ENCODE measurements at places on chromosomes 6 and 20.

GRCh38 chr20:5606350-5606749, 143.9 kb upstream of the SHLD1 start:
- H3K4me1 ChIP-seq: peaks cover 78% of the 10 kb centered on the region
- peaks cover 12% of the 10 kb centered on the region for H3K36me3 ChIP-seq
- peak overlapping the region; percentile 24 for H3K27ac ChIP-seq
- H3K4me3 ChIP-seq: peak overlapping the region; percentile 93
- H3K27me3 ChIP-seq: no peaks in the 10 kb centered on the region

DNA sequence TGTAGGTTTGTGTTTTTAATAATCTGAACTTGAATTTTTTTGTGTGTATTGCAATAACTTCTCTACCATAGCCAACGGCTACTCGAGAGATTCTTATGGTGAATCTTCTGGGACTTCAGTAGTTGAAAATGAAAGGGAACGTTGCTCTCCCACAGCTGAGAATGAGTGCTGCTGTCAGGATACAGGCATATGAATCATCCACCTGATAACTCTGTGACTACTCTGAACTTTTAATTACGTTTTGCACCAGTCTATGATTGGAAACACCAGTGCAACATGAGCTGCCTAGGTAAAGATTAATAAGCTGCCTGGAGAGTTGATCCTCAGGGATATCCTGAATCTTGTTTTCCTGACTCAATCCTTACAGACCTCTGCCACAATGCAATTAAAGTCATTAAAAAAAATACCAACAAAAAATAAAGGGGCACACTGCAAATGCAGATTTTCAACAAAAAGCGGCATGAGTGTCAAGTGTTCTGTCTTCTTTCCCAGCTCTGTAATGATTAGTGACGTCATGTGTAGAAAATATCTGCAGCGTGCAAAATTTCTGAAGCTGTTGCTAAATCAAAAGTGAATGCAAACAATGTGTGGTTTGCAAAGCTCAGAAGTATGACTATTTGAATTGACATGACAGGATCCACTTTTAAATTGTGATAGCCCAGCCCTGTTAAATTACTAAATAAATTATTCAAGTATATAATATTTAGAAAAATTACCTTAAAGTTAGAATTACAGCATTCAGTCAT, 432.2 kb downstream of the HTR1B start:
- no peaks in the 10 kb centered on the region for H3K36me3 ChIP-seq
- no peaks in the 10 kb centered on the region for H3K4me1 ChIP-seq
- no peak overlapping the region for H3K27ac ChIP-seq
- no peak overlapping the region for H3K4me3 ChIP-seq

DNA sequence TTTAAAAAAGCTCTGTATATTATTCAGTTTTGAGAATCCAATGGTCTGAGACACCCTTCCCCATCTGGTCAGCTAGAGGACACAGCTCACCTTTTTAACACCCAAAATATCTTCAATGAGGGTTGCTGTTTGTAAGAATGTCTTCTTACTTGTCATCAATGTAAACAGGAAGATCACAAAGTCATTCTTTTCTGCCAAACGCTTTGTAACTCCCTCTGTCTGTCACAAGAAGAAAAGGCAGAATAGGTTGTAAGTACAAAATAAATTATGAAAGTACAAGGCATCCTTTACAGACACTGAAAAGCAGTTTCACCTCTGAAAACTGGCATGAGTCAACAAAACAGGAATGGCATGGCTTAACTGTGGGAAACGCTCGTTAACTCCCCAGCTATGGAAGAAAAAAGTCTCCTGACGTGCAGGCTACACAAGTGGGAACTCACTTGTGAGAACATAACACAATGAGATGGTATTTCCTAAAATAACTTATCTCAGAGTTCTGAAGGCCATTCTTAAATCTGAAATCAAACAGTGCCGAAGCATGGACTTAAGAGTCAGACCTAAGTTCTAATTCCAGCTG, 42.7 kb downstream of the TRPC4AP start:
- no peaks in the 10 kb centered on the region for H3K27me3 ChIP-seq
- no peak overlapping the region for H3K4me3 ChIP-seq
- DNase-seq: no peak
- H3K27ac ChIP-seq: no peak overlapping the region

GRCh38 chr6:139271056-139271455, 20.7 kb downstream of the TXLNB start:
- H3K27me3 ChIP-seq: no peaks in the 10 kb centered on the region
- H3K4me3 ChIP-seq: no peak overlapping the region
- no peak overlapping the region for H3K27ac ChIP-seq
- H3K4me1 ChIP-seq: peaks cover 4% of the 10 kb centered on the region
- DNase-seq: no peak
- H3K36me3 ChIP-seq: peaks cover 9% of the 10 kb centered on the region

DNA sequence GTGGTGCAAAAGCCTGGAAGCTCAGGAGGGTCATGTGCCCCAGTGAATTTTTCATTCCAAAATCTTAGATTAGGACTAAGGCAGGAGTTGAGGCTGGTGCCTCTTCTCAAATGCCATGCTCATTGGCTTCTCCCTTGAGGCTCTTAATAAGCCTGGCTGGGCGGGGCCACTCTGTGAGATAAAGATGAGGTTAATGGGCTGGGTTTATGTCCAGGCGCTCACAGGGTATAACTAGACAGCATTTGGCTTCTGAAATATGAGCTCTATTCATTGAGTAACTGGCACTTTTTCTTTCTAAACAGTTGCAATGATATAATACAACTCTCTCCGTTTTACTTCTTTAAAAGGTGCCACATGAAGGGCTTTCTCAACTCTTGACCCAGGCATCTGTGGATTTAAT, 156.3 kb downstream of the SCML4 start:
- H3K27me3 ChIP-seq: no peaks in the 10 kb centered on the region
- H3K4me3 ChIP-seq: no peak overlapping the region
- H3K27ac ChIP-seq: no peak overlapping the region
- peaks cover 6% of the 10 kb centered on the region for H3K4me1 ChIP-seq
- H3K36me3 ChIP-seq: no peaks in the 10 kb centered on the region
- DNase-seq: no peak

DNA sequence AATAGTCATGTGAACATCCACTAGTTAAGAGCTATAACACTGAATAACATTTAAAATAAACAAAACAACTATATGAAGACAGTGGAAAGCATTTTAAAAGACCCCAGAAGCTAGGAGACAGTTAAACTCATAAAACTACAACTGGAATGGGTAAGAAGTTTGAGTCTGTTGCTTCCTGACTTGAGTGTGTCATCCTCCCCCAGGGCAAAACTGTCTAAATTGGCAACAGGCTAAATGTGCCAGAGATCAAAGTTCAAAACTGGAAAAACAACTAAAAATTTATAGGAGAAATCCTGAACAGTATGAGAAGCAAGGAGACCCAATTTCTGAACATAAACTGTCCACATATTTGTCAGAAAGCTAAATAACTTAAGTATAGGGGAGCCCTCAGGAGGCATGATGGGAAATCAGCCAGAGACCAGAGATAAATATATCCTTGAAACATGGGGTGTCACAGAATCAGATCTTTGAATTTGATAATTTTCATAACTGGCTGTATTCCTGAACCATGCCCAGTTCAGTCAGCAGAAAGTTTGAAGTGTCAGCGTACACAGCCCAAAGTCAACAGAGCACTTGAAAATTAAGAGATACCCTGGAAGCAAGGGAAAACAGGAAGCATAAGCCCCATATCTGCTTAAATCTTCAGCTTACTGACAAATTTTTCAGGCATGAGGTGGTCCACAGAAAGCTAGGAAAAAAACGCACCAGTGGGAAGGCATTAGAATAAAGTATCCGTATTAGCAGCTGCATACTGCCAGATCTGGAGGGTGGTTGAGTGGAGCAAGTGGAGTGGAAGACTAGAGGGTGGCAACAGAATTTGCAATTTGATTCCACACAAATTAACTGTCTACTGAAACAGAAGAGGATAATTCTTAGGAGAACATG, 516.1 kb upstream of the MAN1A1 start:
- no peak overlapping the region for H3K27ac ChIP-seq
- H3K4me3 ChIP-seq: no peak overlapping the region
- no peak for DNase-seq
- H3K4me1 ChIP-seq: no peaks in the 10 kb centered on the region
- peaks cover 6% of the 10 kb centered on the region for H3K36me3 ChIP-seq

DNA sequence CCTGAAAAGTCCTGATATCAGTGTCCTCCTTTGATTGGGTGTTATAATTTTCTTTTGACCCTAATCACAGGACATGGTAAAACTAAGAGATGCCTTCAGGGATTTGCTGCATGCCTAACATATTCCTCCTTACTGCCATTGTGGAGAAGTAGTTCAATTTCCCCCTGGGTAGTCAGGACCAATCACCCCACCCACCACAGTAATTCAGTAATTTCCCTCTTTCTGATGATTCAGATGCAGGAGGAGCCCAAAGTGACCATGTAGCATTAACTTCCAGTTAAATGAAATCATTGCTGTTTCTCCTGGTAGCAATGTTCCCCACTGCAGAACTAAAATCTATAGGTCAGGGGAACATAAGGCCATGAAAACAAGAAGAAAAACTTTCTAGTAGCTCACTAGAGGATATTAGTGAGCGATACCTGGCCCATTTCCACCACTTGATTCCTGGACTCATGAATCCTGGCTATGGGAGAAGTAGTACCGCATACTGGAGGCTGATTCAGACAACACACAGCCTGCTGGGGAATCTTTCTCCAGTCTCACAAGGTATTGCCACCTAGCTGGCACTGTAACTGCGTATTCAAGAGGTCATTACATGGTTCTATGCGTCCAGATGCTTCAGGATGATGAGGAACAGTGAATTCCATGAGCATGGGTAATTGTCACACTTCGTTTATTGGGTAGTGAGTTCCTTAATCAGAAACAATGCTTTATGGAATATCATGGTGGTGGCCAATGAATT, 561.2 kb downstream of the HAO1 start:
- no peak overlapping the region for H3K4me3 ChIP-seq
- no peaks in the 10 kb centered on the region for H3K27me3 ChIP-seq
- H3K27ac ChIP-seq: no peak overlapping the region
- no peak for DNase-seq
- H3K4me1 ChIP-seq: no peaks in the 10 kb centered on the region
- no peaks in the 10 kb centered on the region for H3K36me3 ChIP-seq

GRCh38 chr20:52812231-52812847, 159.8 kb upstream of the TSHZ2 start:
- no peak for DNase-seq
- H3K36me3 ChIP-seq: no peaks in the 10 kb centered on the region
- no peak overlapping the region for H3K4me3 ChIP-seq
- H3K27me3 ChIP-seq: peaks cover 38% of the 10 kb centered on the region
- no peaks in the 10 kb centered on the region for H3K4me1 ChIP-seq
- H3K27ac ChIP-seq: no peak overlapping the region

GRCh38 chr6:131861381-131861780, 53.6 kb downstream of the ENPP1 start:
- no peaks in the 10 kb centered on the region for H3K4me1 ChIP-seq
- H3K27me3 ChIP-seq: no peaks in the 10 kb centered on the region
- H3K27ac ChIP-seq: no peak overlapping the region
- no peaks in the 10 kb centered on the region for H3K36me3 ChIP-seq
- no peak overlapping the region for H3K4me3 ChIP-seq

DNA sequence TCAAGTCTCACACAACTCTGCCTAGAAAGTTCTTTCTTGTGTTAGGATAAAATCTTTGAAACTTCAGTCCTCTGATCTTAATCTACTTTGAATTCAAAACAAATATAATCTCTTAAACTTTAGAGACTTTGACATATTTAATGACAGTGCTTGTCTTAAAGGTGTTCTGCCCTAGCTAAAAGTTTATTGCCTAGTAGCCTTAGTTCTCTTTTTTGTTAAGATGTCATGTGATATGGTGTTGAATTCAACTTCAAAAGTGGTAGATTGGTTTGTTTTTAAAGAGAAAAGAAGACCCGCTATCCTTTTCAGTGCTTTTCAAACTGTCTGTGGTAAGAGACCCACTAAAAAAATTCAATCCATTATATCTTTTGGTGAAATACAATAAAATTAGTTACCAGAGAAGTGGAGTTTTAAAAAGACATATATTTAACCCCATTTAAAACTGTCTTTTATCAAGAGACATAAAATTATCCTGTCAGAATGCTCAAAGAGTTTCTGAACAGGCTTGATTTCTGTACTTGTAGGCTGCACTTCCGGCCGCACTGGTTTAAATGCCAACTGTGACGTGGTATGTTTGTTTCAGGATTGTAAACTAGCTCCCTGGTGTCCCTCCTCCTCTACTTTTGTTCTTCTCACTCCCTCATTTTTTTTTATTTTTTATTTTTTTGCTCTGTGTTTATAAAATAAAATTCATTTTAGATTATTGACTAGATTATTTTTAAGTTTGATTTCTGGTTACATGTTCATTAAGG, 76.5 kb downstream of the QKI start:
- peaks cover 47% of the 10 kb centered on the region for H3K4me1 ChIP-seq
- DNase-seq: peak; percentile 3
- peak overlapping the region; percentile 62 for H3K27ac ChIP-seq
- H3K4me3 ChIP-seq: peak overlapping the region; percentile 14

DNA sequence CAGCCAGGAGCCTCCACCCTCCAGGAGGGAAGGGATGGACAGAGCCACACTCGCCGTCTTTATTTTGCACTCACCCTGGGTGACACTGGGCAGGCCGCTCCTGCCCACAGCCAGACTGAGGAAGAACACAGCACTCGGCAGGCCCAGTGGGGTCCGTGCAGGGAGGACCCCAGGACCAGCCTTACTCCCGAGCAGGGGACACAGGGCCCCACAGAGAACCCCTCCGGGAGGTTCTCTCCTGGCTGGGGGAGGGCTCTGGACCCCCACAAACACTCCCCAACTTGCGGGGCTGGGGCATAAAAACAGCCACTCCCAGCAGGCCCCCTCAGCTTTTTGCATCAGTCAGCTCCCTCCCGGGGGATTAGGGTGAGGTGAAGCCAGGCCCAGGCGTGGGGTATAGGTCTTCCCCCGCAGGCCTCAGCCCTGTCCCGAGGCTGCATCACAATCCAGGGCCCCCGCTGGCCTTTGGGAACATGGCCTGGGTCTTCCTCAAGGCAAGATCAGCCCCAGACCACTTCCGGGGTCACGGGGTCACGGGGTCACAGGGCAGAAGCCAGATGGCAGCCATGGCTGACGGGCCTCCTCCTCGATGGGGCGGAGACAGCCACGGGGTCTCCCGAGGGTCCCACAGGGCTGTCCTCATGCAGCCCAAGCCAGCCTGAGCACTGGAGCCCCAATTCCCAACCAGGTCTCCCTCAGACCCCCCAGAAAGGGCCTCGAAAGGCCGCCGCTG, 3.2 kb downstream of the TNFRSF6B start:
- H3K4me3 ChIP-seq: no peak overlapping the region
- no peak overlapping the region for H3K27ac ChIP-seq
- no peak for DNase-seq
- H3K36me3 ChIP-seq: no peaks in the 10 kb centered on the region
- H3K27me3 ChIP-seq: no peaks in the 10 kb centered on the region

DNA sequence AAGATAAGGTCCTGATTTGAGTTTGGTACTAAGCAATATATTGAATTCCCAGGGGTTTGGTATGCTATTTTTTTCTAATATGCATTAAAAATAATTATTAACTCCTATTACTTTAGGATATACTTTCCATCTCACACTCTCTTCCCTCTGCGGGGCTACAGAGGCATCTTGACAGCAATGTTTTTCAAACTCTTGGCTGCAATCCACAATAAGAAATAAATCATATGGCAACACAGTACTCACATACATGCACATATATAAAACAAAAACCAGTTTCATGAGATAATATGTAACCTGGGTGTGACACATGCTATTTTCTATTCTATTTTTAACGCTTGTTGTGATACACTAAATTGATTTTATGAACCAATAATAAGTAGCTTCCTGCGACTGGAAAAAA, 189.5 kb downstream of the UNC5CL start:
- no peak for DNase-seq
- no peak overlapping the region for H3K27ac ChIP-seq
- H3K4me3 ChIP-seq: no peak overlapping the region
- no peaks in the 10 kb centered on the region for H3K36me3 ChIP-seq
- peaks cover 29% of the 10 kb centered on the region for H3K27me3 ChIP-seq
